Right kidney (tissue), 9 donors: ENCODE measurements at places on chromosomes 7 and 10.

- no peak for DNase-seq
These were observed 207.2 kb upstream of the DKK1 start for GRCh38 chr10:52106899-52107298.

- no peak for DNase-seq
These were observed 72.1 kb downstream of the TMEM270 start for GRCh38 chr7:73933091-73933490.

- peak; percentile 31 for DNase-seq
These were observed 204.6 kb downstream of the ARHGAP21 start for GRCh38 chr10:24518981-24519597.

DNA sequence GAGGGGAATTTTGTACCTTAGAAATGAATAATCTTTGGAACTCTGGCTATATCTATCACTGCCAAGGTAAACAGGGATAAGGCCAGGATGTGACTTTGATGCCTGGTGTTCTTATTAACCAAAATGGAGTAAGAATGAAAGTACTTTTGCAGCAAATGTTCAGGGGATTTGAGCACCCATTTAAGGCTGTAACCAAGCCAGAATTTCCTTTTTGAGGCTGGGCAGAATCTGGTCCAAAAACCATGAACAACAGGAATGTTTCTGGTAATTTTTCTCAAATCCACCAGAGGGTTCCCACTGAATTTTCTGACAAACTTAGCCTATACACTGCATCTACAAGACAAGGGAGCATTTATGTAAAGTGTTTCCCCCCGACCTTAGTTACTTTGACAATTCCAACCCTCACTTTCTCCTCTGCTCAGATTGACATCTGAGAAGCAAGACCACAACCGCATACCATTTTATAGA lies 120.6 kb downstream of the BAMBI start:
- DNase-seq, result no peak

GRCh38 chr7:37920849-37921805 lies 687 bp downstream of the EPDR1 start:
- DNase-seq, result peak; percentile 93

- DNase-seq, result no peak
These were observed 219.2 kb downstream of the ETV1 start for GRCh38 chr7:13770305-13770704.

- no peak for DNase-seq
These were observed 168.3 kb upstream of the LRGUK start for GRCh38 chr7:133958822-133959221.
